ENCODE measurements at places on chromosomes 1 and 21.

- DNase-seq = no peak
Observed at GRCh38 chr1:54640863-54641836, at the start of gene MROH7. Gene MROH7, plus strand, starts transcription at chr1:54641786. Its CDS starts 11,141 bp downstream, at chr1:54652927.

DNA sequence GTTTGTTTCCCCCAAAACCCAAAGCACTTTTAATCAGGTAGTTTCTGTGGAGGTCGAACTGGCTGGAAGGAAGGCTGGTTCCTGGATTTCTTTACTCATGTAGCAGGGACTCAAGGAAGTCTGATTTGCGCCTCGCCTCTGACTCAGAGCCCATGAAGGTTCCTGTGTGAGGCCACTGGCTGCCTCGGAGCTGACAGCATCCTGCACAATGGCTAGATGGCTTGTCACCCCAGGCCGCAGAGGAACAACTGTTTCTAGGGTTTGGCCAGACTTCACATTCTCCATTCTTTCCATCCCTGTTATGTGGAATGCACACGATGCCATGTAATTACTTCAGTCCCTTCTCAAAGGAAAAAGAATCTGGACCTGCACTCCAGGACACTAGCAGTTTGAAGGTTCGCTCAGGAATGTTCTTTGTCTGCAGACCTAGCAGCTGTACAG, 39.1 kb upstream of the PRSS38 start:
- DNase-seq = peak; percentile 63

DNA sequence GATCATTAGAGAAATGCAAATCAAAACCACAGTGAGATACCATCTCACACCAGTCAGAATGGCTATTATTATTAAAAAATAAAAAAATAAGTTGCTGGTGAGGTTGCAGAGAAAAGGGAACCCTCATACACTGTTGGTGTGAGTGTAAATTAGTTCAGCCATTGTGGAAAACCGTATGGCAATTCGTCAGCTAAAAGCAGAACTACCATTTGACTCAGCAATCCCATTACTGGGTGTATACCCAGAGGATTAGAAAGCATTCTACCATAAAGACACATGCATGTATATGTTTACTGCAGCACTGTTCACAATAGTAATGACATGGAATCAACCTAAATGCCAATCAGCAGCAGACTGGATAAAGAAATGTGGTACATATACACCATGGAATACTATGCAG, 42.2 kb downstream of the GIPC2 start:
- DNase-seq = no peak

- no peak for DNase-seq
Observed at GRCh38 chr1:230020451-230020850, 46.6 kb upstream of the GALNT2 start.

GRCh38 chr1:58325866-58326265, 220.7 kb downstream of the OMA1 start:
- no peak for DNase-seq

DNA sequence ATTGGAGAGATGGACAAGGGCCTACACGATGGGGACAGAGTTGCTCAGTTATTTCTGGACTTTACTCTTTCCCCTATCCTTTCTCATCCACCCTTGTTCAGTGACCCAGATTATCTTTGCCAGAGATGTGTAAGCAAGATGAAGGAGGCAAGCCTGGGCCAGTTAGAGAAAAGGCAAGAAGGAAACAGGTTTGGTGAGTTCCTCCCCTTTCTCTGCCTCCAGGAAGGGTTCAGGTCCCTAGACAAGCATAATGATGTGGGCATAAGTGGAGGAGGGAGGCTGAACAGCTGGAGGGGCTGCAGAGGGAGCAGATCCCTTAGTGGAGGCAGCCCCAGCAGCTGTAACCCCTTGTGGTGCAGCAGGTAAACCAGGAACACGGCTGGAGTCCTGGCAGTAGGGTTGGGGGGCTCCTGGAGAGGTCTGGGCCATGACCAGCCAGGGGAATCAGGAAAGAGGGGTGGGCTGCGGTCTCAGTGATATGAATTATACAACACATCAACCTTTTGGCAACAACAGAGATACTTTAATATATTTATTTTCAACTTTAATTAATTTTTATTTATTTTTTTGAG, 9.2 kb upstream of the CDC42 start:
- DNase-seq = no peak

DNA sequence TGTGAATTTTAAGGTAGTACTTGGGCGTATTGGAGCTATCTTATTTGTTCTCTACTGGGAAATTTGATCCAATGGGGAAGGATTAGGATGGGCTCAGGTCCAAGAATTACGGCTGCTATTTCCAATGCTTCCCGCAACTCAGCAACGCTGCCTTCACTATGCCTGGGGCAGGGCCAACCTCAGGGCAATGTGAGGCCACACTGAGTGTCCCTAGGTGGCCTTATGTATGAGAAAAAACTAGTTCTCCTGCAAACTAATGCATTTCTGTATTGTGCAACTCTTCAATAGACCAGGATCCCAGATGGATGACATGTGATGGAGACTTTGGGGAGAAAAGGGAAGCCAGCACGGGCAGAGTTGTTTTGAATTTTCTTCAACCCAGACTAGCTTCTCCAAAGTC, 168.1 kb downstream of the DUSP10 start:
- peak; percentile 3 for DNase-seq

GRCh38 chr1:231392389-231393131, 29.5 kb downstream of the EGLN1 start:
- no peak for DNase-seq

- peak; percentile 73 for DNase-seq
Observed at GRCh38 chr1:151989211-151989862, 4.3 kb downstream of the S100A10 start.

GRCh38 chr1:244012202-244012601, 38.9 kb upstream of the ZBTB18 start:
- DNase-seq = peak; percentile 50

DNA sequence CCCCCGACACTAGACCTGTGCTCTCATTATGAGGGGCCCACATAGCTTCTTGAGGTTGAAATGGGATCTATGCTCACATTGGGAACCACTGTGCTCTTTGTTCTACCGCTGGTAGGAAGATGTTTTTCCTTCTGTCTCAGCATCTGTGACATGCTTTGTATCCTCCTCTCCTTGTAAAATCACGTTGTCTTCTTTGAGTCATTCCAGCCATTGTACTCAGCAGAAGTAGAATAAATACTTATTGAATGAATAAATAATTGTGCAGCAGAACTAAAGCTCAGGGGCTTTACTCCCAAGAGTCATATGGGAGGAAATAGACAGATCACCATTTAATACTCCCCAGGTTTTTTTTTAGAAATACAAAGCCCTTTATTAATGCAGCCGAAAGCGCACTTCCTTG, 66.3 kb upstream of the EDEM3 start:
- DNase-seq = no peak

DNA sequence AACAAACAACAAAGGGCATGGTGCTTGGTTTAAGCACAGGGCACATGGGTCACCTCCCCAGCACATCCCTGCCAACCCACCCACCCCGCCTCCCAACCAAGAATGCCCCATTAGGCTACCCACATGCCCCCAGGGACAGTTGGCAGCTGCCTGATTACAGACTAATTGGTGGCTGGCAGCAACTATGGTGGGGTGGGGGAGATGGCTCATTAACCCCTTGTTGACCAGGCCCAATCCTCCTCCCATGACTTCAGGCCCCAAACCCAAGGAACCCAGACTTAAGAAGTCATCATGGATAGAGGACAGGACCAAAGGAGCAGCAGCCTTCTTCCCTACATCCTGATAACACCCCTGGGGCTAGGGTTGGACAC, 1.3 kb downstream of the RIMS3 start:
- no peak for DNase-seq

- peak; percentile 23 for DNase-seq
Observed at GRCh38 chr21:27954543-27955165, 987.8 kb upstream of the ADAMTS5 start.

- no peak for DNase-seq
Observed at GRCh38 chr1:189036628-189037027, 1441.0 kb downstream of the BRINP3 start.

GRCh38 chr1:40039245-40039756, 1.2 kb upstream of the CAP1 start:
- DNase-seq = no peak

GRCh38 chr1:204842892-204843291, 27.8 kb upstream of the NFASC start:
- peak; percentile 36 for DNase-seq

GRCh38 chr1:206420471-206420870, 49.8 kb upstream of the IKBKE start:
- no peak for DNase-seq

GRCh38 chr1:6861075-6861724, 75.9 kb downstream of the CAMTA1 start:
- no peak for DNase-seq

DNA sequence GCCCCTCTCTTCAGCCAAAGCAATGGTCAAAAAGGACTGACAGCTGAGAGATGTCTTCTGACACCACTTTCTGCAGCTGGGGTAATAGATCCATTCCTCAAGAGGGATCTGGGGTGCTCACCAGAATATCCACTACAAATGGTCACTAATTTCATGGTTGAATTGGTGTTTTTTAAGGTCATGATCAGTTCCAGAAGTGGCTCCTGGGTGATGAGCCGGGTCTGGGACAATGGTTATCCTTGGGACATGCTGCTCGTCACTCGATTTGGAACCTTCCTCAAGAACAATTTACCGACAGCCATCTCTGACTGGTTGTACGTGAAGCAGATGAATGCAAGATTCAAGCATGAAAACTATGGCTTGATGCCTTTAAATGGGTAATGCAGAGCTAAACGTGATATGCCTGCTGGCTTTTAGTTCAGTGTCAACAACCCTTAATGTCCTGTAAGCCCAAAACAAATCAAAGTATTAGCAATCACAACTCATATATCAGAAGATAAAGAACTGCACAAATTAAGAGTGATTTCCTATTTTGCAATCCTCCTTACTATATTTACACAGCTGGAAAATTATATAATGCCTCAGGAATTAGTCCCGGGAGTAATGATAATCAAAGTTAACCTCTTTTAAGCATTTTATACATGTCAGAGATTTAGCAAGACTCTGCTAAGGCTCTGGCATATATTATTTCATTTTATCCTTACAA, 20.1 kb downstream of the FMO3 start:
- no peak for DNase-seq

- no peak for DNase-seq
Observed at GRCh38 chr1:113993072-113993471, 13.8 kb downstream of the OLFML3 start.

- no peak for DNase-seq
Observed at GRCh38 chr1:183443466-183443865, 25.3 kb upstream of the NMNAT2 start.

DNA sequence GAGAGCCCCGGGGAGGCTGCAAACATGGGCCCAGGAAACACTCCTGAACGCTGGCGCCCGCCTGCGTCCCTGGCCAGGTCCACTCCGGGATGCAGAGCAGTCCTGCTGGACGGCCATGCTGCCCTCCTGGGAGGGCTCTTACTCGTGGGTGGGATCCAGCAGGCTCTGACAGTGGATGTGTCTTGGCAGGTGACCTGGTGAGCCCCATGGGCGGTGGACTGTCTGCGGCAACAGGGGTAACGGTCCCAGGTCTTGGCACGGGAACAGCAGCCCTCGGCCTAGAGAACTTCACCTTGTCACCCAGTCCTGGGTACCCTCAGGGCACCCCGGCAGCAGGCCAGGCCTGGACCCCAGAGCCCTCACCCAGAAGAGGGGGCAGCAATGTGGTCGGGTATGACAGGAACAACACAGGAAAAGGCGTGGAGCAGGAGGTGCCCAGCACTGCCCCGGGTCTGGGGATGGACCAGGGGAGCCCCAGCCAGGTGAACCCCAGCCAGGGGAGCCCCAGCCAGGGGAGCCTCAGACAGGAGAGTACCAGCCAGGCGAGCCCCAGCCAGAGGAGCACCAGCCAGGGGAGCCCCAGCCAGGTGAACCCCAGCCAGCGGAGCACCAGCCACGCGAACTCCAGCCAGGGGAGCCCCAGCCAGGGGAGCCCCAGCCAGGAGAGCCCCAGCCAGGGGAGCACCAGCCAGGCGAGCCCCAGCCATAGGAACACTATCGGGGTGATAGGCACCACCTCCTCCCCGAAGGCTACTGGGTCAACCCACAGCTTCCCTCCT, 39.8 kb downstream of the UMODL1 start:
- DNase-seq = no peak

DNA sequence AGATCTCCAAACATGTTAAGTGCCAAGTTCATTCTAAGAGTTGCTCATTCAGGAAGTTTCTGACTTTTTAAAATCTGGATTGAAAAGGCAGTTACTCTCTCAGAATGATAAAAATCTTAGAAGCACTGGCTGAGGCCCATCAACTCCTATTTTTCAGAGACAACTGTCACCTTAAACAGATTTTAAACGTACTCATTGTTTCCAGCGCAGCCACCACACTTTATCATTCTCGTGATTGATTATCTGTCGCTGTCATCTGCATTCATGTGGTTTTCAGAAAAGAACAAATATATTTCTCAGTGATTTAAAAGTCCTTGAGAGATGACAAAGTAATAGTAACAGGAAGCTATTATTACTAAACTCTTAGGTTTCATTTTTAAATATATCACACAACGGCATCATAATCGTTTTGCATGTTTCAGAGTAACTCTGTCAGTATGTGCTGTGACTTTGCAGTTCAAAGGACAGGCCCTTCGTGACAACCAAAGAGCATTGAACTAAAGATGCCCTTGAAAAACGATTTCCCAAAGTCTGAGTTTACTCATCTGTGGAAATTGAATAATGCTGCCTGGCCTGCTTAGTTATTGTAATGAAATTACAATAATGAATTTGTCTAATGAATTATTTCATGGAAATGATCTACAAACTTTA, 14.9 kb upstream of the KCNK1 start:
- peak; percentile 14 for DNase-seq

DNA sequence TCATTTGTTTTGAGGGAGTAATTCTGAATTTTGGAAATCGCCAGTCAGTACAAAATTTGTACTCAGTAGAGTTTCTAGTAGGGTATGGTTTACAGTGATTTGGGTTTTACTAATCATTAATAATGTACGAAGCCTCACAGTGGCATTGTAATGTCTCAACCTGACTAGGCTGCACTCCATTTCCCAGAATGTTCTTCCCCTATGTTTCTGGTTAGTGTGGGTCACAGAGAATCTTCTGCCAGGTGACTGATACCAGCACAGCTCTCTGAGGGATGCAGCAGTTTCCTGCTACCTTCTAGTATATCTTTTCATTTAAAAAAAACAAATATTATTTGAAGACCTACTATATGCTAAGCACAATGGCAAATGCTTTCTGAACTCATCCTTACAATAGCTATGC, 112.9 kb downstream of the PTPN14 start:
- no peak for DNase-seq

GRCh38 chr1:83846138-83846537, 152.8 kb downstream of the TTLL7 start:
- DNase-seq = no peak

Measured in GM04504 (cell line).